ENCODE measurements at places on chromosomes 3 and 15.

DNA sequence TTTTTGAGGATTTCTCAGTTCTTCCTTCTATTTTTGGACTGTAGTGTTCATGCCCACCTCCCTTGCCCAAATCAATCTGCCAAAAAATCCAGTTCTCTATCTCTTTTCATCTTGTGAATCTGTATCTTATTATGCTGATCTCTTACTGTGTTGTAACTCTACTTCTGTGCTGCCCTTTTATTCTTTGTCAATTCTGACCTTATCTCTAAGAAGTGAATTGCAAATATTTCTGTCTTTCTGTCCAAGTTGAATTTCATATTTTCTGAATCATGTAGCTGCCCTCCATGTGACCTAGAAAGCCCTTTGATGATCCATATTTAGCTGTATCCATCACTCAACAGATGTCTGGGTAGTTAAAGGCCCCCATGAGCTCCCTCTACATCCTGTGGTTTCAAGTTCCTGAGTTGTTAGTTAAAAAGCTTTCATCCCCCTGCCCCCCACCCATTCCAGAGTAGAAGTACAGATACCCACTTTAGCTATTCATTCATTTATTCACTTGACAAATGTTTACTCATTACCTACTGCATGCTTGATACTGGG lies 33.6 kb upstream of the ETV5 start:
- DNase-seq: no peak

GRCh38 chr3:146803745-146804144 lies 198.6 kb upstream of the PLSCR5 start:
- no peak for DNase-seq

- no peak for DNase-seq
Observed at GRCh38 chr3:188529228-188529627, 375.3 kb downstream of the LPP start.

- DNase-seq: no peak
Observed at GRCh38 chr3:49877716-49878115, 8.0 kb upstream of the CAMKV start.

GRCh38 chr3:155876503-155876902 lies 6.1 kb downstream of the GMPS start:
- no peak for DNase-seq

GRCh38 chr15:63609448-63609847 lies 12.3 kb downstream of the FBXL22 start:
- no peak for DNase-seq

DNA sequence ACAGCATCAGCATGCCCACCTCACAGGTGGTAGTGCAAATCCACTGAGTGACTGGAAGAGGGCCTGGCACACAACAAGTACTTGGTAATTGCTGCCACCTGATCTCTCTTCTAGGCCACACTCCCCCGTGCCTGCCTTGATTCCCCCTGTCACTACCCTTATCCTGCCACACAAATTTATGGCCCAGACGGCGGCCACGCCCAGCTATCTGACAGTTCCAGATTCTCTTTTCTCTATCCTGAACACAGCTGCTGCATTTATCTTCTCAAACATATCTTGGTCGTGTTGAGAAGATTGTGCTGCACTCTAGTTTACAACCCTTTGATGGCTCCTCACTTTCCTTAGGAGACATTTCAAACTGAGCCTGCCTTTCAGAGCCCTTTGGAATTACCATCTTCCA lies 585.2 kb downstream of the NTRK3 start:
- DNase-seq: no peak

GRCh38 chr3:196186651-196187573 lies 24.3 kb downstream of the ZDHHC19 start:
- DNase-seq: no peak

DNA sequence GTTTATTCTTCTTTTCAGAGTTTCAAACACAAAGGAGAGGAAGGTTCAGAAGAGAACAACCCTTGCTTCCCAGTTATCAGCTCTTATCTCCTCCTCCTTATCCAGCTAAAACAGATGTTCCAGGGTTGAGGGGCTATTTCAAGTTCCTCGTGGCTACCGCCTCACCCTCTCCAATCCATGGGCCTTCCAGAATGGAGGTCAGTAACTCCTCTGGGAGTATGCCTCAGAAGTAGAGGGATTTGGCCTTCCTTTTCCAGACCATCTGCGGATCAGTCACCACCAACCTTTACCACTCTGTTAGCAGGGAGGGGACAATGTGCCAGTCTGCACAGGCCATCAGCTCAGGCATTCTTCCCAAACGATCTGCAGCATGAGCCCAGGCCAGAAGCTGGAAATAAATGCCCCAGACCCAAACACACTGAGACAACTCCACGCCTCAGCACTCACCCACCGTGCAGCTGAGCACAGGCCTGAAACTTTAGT lies 14.8 kb downstream of the HTR3C start:
- no peak for DNase-seq

- no peak for DNase-seq
Observed at GRCh38 chr3:10511809-10512494, 6.6 kb upstream of the ATP2B2 start.

GRCh38 chr3:135393159-135393558 lies 572.4 kb upstream of the PPP2R3A start:
- no peak for DNase-seq

- DNase-seq: no peak
Observed at GRCh38 chr15:59388670-59389069, 16.0 kb upstream of the MYO1E start.

- DNase-seq: no peak
Observed at GRCh38 chr15:60683156-60683555, 204.2 kb upstream of the ICE2 start.

- DNase-seq: no peak
Observed at GRCh38 chr3:47910777-47911440, 105.3 kb downstream of the MAP4 start.

DNA sequence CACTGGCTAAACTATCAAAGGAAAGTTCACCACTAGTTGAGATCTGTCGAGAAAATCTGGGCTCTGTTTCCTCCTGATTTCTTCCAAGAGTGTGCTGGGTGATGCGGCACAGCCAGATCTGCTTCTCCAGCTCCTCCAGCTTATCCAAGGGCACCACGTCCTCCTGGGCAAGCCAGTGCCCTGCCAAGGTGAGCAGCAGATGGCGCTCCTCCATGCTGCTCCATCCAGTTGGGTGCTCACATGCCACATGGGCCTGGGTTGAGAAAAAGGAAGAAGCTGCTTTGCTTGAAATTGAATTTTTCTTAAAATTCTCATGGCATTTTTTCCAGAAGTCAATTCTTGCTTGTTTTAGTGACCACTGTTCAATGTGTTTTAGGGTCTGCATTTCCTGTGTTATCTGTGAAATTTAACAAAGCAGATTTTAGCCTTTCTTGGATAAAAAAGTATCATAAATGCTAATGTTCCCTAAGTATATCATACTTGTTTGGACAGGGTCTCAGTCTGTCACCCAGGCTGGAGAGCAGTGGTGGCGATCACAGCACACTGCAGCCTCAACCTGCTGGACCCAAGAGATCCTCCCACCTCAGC lies 47.3 kb downstream of the EIF3J start:
- peak; percentile 41 for DNase-seq

DNA sequence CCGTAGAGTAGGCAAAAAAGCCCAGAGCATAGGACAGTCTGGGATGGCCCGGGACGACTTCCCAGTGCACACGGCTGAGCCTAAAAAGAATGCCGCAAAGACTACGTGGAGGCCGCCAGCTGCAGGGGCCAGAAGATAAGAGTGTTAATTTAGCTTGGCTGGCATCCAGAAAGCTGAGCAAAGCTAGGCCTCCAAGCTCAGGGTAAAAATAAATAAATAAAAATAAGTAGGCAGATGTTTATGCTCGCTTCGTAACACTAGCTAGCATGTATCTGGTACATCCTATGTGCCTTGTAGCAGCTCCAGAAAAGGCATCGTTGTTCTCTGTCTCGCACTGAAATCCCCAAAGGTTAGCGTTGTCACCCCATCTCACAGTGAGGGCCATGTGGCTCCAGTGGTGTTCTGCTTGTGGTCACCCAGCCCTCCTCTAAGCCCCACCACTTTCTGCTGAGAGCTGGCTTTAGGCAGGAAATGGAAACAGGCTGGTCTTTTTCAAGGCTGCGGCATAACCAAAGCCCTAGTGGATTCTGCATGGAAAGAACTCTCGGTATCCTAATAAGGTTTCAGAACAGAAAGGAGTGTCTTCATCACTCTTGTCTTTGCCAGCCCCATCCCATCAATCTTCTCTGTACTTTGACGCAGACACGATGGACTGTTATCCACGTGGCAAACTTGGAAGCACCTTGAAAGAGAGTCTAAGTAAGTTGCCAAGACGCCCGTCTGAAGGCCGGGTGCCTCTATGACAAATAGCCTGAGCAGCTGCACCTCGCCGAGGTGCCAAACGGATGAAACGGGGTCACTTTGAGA lies 58.1 kb upstream of the MEF2A start:
- no peak for DNase-seq

DNA sequence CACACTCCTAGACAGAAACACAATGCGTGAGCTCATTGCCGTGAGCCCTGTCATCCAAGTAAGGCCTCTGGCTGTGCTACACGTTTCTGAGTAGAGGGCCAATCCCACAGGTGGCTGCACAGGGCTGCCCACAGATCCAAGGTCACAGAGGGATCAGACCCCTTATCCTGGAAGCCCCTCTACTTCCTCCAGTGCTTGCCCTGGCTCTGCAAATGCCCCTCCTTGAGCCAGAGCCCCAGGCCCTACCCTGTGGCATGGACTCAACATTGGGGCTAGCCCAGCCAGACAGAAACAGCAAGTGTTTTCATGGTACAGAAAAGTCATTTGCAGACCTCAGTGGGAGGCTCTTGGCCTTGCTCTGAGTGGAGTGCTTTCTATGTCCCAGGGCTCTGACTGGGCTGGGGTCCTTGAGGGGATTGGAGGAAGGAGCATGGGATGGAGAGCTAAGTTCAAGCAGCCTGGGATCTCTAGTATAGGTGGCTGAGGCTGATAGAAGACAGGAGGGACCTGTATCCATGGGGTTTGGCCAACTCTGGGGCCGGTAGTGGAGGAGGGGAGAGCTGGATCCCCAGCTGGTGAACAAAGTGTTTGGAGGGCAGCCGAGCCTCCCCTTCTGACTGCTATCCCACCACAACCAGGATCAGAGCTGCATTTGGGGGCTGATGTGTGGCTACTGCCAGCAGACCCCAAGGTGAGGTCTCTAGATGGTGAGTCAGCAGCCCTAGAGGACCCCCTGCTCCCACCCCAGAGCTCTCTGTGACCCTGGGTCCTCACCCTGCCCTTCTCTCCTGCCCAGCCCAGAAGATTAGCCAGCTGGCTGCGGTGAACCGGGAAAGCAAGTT lies 38.7 kb downstream of the GOLGA6A start:
- DNase-seq: no peak

DNA sequence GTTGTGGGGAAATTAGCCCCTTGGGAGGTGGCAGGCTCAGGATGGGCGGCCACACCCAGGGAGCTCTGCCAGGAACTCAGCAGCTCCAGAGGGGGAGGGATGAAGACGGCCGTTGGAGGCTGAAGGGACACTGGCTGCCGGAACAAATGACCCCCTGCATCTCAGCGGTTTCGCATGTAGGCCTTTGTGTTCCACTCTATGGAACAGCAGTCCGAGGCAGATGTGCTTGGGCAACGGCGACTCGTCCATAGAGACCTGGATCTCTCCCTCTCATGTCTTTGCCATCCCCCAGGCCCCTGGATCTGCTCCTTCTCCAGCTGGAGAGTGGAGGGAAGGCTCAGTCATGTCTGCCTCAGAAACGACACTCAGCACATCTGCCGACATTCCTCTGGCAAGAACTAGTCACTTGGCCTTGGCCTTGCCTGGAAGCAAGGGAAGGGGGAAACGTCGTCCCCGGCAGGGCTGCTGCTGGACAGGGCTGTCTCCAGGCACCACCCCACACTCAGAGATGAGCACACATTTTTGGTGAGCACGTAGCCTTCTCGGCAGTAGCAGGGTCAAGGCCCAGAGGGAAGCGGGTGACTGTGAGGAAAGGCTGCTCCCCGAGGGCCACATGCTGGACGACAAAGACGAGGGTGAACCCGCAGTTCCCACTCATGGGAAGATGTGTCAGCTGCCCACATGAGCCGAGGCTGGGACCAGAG lies 83.8 kb downstream of the ASB7 start:
- DNase-seq: no peak

- DNase-seq: no peak
Observed at GRCh38 chr3:156323466-156323865, 203.1 kb downstream of the KCNAB1 start.

GRCh38 chr15:74300057-74300795 lies 64.1 kb downstream of the CCDC33 start:
- DNase-seq: no peak

GRCh38 chr15:64690578-64691296 lies 84.7 kb downstream of the RBPMS2 start:
- DNase-seq: no peak

GRCh38 chr15:48905847-48906246 lies 27.9 kb downstream of the EID1 start:
- no peak for DNase-seq
